ENCODE measurements at places on chromosomes 3 and 15. TPM values are rescaled to one million over a fixed set of nuclear protein-coding genes. Genes with fewer than 3 reads are reported as not detected.

The EAF2 gene
- 0.97 TPM for total RNA-seq

The PCBP4 gene
- total RNA-seq: 19.5 TPM

The GHRL gene
- total RNA-seq: 0.52 TPM

The CHRNA3 gene
- total RNA-seq: not detected

The SLC22A13 gene
- total RNA-seq: 0.86 TPM

The CDHR4 gene
- 0.13 TPM for total RNA-seq

Measured in articular chondrocyte of knee joint (primary cell).